ENCODE measurements at places on chromosomes 6 and 20. TPM values are rescaled to one million over a fixed set of nuclear protein-coding genes. Genes with fewer than 3 reads are reported as not detected.

The CD40 gene
- total RNA-seq: 0.91 TPM

DNA sequence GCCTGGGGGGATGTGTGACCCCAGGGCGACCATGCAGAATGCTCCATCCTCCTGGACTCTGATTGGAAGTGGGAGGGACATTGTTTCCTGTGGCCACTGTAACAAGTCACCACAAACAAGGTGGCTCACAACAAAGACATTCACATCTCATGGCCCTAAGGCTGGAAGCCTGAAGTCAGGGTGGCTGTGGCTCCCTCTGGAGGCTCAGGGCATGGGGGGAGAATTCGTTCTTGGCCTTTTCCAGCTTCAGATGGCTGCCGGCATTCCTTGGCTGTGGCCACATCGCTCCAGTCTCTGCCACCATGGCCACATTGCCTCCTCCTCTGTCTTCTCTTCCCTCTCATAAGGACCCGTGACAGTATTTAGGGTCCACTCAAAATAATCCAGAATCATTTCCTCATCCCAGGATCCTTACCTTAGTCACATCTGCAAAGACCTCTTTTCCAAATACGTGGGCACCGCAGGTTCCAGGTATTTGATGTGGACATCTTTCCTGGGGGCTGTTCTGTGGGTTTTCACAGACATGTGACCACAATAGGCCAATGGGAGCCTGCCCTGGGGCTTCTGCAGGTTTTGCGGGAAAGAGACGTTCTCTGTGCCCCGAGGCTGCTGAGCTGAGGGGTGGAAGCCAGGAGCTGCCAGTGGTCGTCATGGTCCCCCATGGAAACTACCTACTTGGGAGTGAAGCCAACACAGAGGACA is 249.3 kb downstream of the PREX1 start:
- no peaks in the 10 kb centered on the region for H3K4me1 ChIP-seq
- DNase-seq: no peak
- H3K4me3 ChIP-seq: no peak overlapping the region
- H3K27me3 ChIP-seq: no peaks in the 10 kb centered on the region
- no peak overlapping the region for H3K27ac ChIP-seq

DNA sequence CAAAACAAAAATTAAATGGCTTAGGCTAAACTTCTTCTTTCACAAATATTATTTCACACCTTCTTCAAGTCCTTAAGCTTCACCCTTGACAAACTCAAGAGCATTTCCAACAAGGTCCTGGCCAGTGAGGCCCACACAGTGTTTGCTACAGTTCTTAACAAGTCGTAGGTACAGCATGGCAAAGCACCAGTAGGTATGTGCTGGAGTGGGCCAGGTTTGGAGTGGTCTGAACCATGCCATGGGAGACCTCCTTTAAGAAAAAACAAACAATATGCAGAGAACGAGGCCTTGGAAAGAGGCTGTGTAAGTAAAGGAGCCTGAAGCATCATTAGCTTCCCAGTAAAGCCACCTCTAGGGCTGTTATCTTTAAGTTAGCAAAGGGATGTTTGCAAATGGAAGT is 154.3 kb upstream of the SNX9 start:
- no peak for DNase-seq
- H3K4me1 ChIP-seq: peaks cover 5% of the 10 kb centered on the region
- peaks cover 12% of the 10 kb centered on the region for H3K27me3 ChIP-seq
- H3K36me3 ChIP-seq: no peaks in the 10 kb centered on the region
- no peak overlapping the region for H3K4me3 ChIP-seq

GRCh38 chr6:150435832-150436231 is 67.0 kb downstream of the IYD start:
- no peak for DNase-seq
- no peaks in the 10 kb centered on the region for H3K4me1 ChIP-seq
- no peaks in the 10 kb centered on the region for H3K36me3 ChIP-seq
- peaks cover 12% of the 10 kb centered on the region for H3K27me3 ChIP-seq
- no peak overlapping the region for H3K27ac ChIP-seq

DNA sequence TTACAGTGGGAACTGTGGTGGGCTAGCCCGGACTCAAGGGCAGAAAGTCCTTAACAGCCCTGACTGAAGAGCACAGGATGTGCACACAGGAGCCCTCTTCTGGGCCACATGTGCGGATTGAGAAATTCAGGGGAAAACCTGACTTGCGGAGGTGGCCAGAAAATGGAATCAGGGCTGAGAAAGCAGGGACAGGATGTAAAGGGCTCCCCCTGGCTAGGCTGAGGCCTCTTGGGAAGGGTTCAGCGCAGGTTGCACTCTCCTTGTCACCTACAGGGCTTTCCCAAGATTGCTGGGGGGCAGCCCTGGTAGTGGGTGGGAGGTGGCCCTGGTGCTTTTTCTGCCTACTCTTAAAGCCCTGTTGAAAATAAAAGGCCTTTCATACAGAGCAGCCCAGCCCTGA is 251.2 kb downstream of the SLC24A3 start:
- no peak overlapping the region for H3K27ac ChIP-seq
- DNase-seq: no peak
- no peak overlapping the region for H3K4me3 ChIP-seq
